ENCODE measurements at places on chromosomes 1 and 21.

GRCh38 chr1:212244441-212244840 lies 40.8 kb upstream of the PPP2R5A start:
- DNase-seq, result no peak

DNA sequence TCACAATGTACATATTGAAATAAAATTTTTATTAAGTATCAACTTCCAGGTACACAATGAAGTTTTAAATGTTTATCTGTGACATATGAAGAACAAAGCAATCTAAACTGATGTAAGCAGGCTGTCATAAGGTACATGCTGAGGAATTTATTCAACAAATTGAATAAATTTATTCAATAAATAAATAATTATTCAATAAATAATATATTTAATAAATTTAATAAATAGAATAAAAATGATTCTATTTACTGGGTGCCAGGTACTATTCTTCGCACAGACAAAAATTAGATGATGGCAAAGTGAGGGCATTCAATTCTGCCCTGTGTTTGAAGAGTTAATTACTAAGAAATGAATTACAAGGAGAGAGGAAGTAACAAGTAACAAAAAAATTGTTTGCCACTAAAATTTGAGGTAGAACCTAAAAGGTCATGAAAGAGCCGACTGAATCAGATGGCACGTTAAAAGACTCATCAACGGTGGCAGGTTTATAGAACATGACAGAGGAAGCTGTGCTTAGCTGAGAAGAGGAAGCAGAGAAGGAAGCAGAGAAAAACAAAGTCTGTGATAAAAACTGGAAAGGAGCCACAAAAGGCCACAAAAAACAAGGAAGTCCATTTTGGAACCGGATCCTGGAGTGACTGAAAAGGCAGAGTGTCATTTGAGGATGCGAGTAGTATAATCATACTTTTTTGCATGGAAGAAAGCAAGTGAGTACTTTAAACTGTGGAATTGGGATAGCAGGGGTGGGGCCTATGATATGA lies 2.2 kb upstream of the USP24 start:
- no peak for DNase-seq

GRCh38 chr1:21749109-21749508 lies 33.8 kb downstream of the USP48 start:
- DNase-seq, result no peak

DNA sequence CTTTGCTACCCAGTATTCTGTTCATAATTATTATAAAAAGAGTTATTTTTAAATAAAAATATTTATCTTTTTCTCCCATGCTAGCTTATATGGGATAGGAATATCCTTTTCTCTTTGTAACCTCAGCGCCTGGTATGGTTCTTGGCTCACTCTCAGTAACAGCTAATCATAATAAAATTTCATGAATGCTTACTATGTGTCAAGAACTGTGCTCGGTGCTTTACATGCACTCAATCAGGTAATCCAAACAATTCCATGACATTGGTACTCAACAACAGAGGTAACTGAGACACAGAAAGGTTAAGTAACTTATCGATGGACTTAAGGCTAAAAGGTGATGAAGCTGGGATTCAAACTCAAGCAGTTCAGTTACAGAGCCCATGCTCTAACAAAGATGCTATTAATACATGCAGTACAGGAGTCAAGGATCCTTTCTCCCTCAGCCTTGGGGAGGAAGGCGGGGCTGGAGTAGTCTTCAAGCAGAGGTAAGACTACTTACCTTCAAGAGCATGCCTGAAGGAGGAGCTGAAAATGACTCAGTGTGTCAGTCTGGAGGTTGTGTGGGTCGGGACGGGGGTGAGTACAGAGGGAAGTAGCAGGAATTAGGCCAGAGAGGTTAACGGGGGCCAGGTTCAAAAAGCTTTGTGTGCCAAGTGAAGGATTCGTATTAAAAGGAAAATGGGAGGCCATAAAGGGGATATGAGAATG lies 73.4 kb downstream of the PLPPR5 start:
- no peak for DNase-seq
